ENCODE measurements at places on chromosomes 4 and X.

DNA sequence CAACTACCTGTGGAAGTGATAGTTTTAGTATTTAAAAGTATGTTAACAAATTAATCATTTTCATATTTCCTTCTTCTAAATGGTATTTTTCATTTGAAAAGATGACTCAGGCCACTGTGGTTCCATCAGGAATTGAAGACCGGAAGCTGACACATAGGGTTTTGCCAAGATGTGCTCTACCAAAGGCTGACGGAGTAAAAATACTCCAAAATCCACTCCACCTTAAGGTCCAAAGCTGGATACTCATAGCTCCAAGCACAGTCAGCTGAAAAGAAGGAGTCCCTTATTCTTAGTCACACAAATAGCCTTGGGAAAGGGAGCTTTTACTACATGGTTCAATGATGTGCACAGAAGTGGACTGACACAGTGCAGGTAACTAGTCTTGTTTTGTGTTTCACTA, 472.0 kb downstream of the ARAP2 start:
- DNase-seq: no peak

DNA sequence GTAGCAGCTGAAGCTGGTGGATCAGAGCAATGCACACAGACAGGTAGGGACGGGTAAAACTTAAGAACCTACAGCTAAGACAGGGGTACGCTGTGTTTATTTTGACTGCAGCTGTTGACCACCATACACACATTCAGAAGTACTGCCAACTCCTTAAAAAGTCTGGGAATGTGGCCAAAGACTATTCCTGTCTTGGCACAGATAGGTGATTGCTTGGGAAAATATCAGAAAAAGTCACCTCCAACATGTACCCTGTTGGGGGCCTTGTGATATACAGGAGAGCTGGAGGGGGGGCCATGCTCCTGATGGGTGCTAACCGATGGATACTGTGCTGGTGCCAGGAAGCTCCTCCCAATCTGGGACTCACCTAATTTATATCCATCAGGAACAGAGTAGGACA, 121.2 kb downstream of the VCX2 start:
- no peak for DNase-seq

GRCh38 chr4:23070848-23071570, 378.3 kb downstream of the GBA3 start:
- no peak for DNase-seq

GRCh38 chr4:19728773-19729172, 522.9 kb upstream of the SLIT2 start:
- no peak for DNase-seq

GRCh38 chr4:73086095-73086868, 16.8 kb upstream of the COX18 start:
- DNase-seq: no peak

DNA sequence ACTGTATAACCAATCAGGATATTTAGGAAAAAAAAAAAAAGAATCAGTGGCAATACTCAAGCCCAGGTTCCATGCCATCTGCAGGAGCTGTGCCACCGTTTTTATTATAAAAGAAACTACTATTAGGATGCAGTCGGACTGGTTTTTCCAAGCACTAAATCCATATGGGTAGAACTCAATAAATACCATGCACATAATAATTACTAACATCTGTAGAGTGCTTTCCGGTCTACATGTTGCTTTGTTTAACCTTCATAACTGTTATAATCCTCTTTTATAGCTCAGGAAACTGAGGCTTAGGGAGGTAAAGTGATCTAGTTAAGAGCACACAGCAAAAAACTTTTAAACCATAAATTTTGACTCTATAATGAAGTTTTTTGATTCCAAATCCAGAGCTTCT, 24.0 kb downstream of the ARSJ start:
- DNase-seq: no peak

DNA sequence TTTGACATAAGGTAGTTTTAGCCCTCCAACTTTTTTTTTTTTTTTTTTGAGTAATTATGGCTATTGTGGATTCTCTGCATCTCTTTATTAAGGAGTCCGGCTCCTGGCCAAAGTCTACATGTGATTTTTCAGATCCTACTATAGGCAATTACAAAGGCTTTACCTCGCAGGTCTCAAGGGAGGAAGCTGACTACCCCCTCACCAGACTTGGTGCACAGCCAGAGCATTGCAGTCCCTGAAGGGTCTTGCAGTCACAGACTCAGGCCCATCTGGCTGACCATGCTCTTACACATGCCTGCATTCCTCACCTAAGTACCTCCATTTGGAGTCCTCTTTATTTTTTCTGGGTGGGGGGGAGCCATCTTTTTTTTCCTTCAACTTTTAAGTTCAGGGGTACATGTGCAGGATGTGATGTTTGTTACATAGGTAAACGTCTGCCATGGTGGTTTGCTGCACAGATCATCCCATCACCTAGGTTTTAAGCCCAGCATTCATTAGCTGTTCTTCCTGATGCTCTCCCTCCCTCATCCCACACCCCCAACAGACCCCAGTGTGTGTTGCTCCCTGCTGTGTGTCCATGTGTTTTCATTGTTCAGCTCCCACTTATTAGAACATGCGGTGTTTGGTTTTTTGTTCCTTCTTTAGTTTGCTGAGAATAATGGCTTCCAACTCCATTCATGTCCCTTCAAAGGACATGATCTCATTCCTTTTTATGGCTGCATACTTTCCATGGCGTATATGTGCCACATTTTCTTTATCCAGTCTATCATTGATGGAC, 88.4 kb upstream of the STIM2 start:
- DNase-seq: no peak

DNA sequence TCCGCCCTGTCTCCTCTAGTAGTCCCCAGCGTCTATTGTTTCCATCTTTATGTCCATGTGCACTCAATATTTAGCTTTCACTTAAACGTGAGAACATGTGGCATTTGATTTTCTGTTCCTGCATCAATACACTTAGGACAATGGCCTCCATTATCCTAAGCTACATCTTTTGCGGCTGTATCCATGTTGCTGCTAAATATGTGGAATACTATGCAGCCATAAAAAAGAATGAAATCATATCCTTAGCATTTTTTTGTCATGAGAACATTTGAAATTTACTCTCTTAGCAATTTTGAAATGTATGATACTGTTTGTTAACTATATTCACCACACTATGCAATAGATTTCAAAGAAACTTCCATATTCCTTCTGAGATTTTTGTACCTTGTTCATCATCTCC, 19.8 kb upstream of the CD38 start:
- no peak for DNase-seq

GRCh38 chrX:36963852-36964251, 44.3 kb upstream of the FAM47C start:
- no peak for DNase-seq

- no peak for DNase-seq
These were observed 31.8 kb downstream of the SERTM2 start for GRCh38 chrX:111543212-111543741.

DNA sequence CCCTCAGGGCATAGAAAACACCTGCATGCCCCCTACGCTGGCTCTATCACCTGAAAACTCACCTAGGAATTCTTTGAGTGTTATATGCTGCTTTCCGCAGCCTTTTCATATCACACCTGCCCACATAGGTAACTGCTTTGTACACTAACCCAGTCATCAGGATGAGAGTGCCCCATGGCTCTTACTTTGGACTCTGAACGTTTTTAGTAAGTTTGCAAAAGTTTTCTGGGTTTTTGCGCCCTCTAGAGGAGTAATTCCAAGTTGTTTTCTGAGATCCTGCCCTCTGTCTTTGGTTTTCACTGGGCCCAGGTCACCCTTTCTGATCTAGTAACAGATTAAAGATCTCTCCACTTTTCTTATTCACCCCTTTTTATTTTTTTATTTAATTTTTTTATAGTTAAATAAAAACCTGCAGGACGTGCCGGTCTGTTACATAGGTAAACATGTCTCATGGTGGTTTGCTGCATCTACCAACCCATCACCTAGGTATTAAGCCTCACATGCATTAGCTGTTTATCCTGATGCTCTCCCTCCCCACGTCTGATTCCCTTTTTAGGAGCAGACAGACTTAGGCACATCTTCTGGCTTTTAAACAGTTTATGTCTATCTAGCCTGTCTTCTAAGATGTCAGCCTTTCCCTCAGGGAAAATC, 139.2 kb downstream of the NWD2 start:
- DNase-seq: no peak

- no peak for DNase-seq
These were observed 74.7 kb downstream of the REPS2 start for GRCh38 chrX:17020851-17021821.

DNA sequence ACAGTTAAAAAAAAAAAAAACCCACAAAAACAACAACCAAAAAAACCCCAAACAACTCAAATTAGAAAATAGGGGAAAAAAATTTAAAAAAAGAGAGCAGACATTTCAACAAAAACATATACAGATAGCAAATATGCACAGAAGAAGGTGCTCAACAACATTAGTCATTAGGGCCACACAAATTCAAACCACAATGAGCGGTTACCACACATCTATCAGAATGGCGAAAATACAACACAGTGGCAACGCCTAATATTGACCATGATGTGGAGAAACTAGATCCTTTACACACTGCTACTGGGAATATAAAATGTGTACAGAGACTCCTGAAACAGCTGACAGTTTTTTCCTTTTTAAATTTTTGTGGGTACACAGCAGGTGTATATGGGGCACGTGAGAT, 19.4 kb downstream of the LYAR start:
- no peak for DNase-seq

GRCh38 chrX:39728025-39728424, 369.7 kb downstream of the BCOR start:
- DNase-seq: no peak

DNA sequence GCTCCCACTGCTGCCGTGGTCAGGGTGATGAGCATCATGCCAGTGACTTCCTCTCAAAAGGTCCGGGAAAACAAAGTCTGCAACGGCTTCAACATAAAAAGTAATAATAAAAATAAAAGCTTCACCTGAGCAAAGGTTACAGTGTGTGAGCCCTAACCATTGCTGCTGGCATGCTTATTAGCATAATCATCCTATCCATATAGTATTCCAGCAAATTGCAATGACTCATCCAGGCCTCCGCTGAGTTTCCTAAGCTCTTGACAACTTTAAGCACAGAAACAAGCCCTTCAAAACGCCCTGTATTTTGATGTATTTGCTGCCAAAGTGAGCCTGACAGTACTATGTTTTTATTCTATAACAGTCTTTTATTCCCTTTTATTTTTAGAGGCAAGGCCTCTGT, 100.5 kb downstream of the AASDH start:
- DNase-seq: no peak

- DNase-seq: no peak
These were observed 1.6 kb downstream of the KDM6A start for GRCh38 chrX:44874420-44875184.

DNA sequence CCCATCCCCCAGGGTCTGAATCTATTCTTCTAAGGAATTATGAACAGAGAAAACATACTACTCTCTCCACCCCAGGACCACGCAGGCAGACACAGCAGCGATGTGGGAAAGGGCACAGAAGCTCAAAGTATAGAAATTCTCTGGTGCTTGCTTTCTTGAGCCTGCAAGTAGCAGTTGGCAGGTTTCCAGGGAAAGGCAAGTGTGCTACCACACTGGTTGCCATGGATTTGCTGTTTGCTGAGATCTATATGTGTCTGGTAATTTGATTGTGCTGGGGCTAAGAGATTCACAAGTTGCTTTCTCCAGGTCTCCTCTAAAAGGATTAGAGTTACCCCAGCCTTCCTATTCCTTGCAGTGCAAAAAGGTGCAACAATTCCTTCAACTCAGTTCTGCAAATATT, 83.1 kb downstream of the GUCY2F start:
- DNase-seq: no peak

GRCh38 chr4:155666344-155667221, at the start of gene GUCY1A1:
Gene GUCY1A1 (plus strand): TSS chr4:155666848. CDS start chr4:155696868, 30,020 bp downstream.
- no peak for DNase-seq

GRCh38 chrX:153829549-153829798, 870 bp downstream of the PDZD4 start:
- DNase-seq: no peak

DNA sequence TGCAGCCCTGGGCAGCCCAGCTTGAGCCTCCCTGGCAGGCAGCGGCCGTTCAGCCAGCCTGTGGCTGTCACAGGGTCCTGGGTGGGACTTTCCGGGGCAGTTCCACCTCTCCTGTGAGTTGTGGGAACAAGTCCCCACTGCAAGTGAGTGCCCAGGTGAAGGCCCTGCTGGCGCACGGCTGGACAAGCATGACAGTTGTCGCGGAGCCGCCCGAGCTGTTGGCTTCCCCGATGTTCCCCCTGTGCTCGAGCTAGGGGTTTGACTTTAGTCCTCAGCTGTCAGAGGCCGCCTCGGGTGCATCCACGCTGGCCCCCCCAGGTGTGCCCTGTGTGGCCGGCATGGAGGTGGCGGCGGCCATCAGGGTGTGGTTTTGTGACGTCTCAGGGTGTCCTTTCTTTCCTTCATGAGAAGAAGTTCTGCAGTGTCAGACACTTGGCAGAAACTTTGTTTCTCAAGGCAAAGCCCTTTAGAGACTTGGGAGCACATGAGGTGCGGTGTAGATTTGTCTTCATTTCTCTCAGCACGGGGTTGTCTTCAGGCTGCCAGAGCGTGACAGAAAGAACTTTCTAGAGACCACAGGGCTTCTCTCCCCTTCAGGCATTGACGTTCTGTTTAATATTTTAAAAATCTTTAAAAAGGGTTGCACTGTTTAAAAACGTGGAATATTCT, 69.4 kb upstream of the HGFAC start:
- no peak for DNase-seq

DNA sequence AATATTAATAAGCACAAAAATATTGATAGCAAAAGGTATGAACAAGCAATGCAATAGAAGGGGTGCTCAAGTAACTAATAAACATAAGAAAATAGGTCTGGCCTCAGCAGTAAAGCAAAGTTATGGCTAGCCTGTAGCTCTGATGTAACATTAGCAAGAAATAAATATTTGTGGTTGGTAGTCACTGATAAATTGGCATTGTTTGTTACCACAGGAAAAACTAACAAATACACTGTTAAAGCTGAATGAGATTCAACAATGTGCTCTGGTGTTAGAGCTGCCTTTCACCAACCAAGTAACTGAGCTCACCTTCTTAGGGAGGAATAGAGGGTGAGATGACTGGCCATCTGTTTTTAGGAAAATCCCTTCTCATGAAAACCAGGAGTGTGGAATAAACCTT, 71.4 kb downstream of the AREG start:
- DNase-seq: no peak

DNA sequence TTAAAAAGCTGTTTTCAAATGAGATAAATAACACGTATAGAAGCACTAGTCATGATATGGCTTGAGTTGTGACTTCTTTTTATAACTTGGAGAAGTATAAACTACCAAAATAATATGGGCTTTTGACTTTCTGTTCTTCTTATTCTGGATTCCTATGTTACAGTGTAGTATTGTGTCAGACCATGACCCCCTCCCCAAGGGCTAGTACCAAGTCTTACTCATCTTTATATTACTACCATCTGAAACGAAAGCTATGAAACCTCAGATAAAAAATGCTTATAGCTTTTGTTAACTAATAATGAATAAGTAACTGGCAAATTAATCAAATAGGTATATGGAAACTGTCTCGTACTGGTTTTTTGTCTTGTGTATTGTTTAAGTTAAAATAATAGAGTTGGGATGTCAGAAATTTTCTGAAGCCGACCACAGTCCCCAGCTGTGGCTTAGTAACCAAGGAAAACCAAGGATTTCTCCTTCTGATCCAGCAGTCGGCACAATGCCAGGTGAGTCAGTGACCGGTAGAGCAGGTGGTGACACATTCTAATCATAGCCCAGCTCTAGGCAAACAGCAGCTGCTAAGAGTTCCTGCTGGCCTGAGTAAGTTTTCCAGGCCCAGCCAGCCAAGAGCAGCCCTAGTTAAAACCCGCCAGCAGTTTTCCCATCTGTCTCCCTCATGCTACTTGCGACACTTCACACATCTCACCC, 163.3 kb upstream of the PRDX4 start:
- DNase-seq: no peak
